ENCODE measurements at places on chromosomes 11 and 22.

DNA sequence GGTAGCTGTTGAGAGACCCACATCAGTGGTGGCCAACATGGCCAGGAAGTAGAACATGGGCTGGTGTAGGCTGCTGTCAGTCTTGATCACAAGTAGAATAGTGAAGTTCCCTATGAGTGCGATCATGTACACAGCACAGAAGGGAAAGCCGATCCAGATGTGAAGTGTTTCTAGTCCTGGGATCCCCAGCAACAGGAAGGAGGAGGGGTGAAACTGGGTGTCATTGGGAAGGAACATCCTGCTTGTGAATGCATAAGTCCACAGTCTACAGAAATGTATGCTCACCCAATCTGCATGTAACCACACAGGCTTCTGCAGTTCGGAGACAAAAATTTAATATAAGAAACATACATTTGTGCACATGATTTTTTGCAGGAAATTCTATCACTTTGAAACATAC lies at the start of gene OR52E2:
Gene OR52E2 (minus strand): TSS at position 237 of the 400 bp plus-strand sequence. CDS start 0 bp downstream, at position 237.
- DNase-seq, result no peak

DNA sequence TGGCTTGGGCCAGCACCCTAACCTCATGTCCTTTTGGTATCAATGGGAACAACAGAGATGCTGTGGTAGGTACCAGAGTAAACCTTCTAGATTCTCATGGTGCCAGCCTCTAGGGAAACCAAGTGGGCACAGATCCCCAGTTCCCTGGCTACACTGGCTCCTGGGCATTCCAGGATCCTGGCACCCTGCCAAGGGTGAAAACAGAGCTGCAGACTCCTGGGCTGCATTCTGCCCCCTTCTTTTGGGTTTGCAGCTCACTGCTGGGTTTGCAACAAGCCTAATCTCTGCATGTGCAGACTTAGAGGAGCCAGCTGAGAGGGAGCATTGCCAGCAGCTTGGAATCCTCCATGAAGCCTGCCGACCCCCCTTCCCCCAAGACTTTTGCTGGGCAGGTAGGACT lies 30.6 kb downstream of the PRDM11 start:
- DNase-seq, result no peak

DNA sequence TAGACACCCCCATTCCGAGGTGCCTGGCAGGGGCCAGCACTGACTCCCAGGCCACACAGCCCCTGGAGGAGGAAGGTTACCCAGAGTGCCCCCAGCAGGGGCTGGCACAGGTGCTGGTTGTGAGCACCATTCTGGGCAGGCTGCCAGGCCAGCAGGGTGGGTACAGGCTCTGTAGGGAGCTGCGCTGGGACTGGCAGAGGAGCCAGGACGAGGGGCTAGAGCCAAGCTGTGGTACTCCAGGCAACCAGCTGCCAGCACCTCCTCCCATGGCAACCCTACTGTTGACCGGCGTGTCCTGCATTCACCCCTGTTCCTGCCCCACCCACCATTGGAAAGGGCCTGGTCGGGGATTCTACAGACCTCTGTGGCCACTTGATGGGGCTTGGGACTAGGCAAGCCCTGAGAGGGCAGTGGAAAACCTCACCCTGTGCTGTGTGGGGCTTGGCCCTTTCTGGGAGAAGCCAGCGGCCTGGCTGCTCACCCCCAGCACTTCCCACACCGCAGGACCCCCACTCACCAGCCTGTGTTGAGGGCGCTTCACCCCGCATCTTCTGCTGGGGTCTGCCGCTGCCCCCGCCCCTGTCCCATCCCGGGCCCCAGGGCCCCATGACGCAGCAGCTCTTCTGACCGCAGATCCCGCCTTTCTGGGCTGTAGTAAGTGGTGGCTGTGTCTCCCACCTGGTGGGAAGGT lies 1.9 kb downstream of the CLDN5 start:
- no peak for DNase-seq

DNA sequence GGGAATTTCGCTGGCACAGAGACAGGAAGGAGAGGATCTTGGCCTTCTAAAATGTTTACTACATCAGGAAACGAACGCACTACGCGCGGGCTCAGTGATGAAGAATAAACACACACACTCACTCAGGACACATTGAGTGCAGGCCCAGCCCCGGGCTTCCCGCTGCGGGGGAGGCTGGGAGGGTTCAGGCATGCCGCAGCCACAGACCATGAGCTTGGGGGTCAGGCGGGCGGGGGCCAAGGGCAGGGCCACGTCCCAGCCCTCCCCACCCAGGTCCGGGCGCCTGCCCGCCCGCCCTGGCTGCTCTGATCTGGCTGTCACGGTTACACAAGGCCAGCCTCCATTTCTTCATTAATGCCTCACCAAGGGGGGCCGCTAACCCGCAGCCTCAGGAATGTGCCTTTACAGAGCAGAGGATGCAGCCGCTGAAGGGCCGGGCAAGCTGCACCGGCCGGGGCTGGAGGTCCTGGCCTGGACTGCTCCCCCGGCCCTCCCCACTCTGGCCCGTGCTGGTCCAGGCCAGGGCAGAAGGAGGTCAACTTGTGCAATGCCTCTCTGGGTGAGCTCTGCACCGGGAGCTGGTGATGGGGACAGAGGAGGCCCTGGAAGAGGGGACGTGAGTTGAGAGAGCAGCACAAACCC lies 41.7 kb downstream of the IGF2 start:
- DNase-seq, result peak; percentile 97

DNA sequence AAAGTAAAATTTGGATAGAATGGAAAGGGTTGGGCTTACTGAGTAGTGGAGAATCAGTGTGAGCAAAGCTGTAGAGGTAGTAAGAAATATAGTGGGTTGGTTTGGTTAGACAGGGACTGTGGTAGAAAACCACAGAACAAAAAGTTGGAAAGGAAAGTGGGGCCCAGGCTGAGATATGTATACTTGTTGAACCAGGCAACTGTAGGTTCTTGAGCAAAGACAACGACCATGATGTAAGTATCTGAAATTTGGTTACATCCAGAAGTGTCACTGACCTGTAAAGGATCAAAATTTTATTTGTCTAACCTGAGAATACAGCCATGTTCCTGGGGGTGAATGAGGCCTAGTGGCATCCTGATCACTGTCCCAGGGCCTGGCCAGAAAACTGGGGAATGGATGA lies 114.1 kb downstream of the STIM1 start:
- DNase-seq, result no peak

DNA sequence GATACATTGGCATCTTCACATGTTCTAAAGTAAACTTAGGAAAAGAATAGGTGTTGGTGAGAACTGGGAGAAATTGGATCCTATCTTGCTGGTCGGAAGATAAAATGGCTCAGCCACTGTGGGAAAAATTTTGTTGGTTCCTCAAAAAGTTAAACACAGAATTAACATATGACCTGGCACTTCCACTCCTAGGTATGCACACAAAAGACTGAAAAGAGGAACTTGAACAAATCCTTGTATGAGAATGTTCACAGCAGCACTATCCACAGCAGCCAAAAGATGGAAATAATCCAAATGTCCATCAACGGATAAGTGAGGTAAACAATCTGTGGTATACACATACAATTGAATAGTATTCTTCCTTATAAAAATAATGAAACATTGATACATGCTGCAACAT lies 4.8 kb upstream of the TPH1 start:
- DNase-seq, result no peak

GRCh38 chr11:128886406-128887124 lies 4.6 kb upstream of the KCNJ5 start:
- DNase-seq, result peak; percentile 21

- no peak for DNase-seq
Measured at GRCh38 chr22:49928185-49928495, 9.7 kb downstream of the CRELD2 start.

DNA sequence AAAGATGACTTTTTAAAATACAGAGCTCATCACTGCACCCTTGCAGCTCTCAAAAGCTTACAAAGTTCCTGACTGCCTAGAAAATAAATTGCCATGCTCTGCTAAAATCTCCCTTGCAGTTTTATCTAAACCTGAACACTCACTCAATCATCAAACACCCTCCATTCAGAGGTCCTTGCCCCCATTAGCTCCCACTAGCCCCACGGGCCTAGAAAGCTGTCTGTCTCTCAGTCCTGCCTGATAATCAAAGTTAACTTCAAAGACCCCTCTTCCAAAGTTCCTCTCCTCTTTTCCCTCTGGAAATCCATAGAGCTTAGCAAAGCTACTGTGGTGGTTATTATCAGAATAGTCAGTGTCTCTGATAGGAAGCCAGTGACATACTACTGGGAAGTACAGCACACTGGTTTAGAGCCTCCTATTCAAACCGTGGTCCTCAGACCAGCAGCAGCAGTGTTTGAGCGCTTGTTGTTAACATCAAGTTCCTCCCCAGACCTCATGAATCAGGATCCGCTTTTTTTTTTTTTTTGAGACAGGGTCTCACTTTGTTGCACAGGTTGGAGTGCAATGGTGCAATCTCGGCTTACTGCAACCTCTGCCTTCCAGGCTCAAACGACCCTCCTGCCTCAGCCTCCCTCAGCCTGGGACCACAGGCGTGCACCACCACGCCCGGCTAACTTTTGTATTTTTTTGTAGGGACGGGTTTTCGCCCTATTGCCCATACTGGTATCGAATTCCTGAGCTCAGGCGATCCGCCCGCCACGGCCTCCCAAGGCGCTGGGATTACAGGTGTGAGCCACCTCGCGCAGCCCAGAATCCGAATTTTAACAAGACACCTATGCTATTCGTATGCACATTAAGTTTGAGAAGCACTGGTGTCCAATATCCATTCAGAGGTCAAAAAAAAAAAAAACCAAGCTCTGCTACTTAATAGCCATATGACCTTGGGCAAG lies 1.2 kb downstream of the NDUFC2 start:
- DNase-seq, result peak; percentile 7

GRCh38 chr22:49923445-49923844 lies 5.0 kb downstream of the CRELD2 start:
- DNase-seq, result no peak

DNA sequence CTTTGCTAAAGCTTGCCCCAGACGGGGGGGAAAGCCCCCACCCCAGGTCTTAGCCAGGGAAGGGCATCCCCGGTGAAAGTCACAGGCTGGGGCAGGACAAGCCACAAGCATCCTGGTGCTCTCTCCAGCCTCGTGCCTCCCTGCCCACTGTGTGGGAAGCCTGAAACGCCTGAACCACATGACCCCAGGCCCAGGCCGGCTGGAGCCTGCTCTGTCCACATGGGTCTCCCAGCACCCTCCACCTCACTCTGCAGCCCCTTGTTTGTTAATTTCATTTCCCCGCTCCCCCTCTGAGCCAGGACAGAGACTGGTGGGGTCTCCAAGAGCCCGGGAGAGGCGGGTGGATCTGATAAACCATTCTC lies 58.3 kb upstream of the TCF20 start:
- no peak for DNase-seq

- no peak for DNase-seq
Measured at GRCh38 chr22:23187211-23187610, 6.9 kb downstream of the BCR start.

GRCh38 chr22:40727964-40728615 lies 48.8 kb downstream of the MCHR1 start:
- no peak for DNase-seq

DNA sequence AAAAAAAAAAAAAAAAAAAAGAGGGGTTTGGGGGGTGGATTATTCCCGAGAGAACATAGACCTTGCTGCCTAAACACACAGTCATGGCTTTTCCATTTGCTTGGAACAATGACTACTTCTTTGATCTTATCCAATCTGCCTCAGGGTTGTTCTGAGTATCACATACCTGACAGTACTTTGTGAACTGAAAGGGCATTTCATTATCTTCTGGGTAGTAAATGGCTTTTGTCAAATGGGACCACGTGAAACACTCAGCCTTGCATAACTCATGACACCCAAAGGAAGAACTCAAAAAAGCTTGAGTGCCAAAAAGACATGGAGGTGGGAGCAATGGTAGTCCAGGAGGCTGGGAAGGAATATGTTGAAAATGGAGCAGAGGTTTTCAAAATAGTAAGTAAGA lies 123.2 kb upstream of the BID start:
- DNase-seq, result no peak

- peak; percentile 87 for DNase-seq
Measured at GRCh38 chr11:108914981-108915380, 250.1 kb downstream of the DDX10 start.

GRCh38 chr11:126137136-126137535 lies 74.3 kb downstream of the RPUSD4 start:
- no peak for DNase-seq

DNA sequence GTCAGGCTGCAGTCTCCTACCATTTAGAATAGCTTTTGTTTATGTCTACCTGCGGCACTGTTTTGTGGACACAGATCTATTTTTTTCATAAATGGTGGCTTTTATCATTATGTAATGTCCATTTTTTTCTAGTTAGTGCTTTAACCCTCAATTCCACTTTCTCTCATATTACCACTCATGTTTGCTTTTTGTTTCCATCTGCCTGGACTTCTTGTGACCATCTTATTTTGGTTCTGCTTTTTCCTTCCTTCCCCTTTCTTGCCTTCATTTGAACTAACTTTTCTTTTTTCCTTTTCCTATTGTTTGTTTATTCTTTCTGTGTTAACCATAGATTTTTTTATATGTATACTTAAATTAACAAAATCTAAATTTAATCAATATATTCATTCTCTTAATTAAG lies 98.5 kb upstream of the SLC22A12 start:
- DNase-seq, result no peak

- no peak for DNase-seq
Measured at GRCh38 chr11:15645201-15645600, 530.5 kb downstream of the INSC start.

DNA sequence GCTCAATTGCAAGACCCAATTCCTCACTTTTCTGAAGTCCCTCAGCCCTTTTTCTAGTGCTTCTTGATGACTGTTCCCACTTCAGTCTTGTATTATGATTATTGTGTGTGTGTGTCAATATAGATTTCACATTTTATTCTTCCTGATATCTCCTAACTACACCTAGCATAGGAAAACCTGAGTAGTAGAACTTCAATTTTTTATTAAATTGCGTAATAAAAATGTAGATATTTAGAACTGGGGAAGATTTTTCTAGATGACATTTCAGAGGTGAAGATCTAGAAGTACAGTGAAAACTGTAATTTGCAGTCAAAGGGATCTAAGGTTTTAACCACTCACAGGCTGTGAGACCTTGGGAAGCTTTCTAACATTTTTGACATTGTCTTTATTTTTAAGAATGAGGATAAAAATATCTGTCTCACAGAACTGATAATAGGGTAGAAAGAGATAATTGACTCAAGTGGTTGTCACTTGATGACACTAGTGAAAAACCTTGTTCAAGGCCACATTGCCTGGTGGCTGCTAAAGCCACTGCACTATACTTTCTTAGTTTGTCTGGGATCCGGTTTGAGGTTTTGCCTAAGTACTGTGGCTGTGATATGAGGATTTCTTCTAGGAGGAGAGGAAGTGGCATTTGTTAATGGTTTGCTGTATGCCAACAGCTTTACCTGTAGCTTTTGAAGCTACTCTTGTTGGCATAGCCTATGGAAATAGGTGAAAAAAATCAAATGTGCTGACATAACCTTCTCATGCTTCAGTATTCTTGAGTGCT lies 32.2 kb upstream of the SESN3 start:
- DNase-seq, result no peak

DNA sequence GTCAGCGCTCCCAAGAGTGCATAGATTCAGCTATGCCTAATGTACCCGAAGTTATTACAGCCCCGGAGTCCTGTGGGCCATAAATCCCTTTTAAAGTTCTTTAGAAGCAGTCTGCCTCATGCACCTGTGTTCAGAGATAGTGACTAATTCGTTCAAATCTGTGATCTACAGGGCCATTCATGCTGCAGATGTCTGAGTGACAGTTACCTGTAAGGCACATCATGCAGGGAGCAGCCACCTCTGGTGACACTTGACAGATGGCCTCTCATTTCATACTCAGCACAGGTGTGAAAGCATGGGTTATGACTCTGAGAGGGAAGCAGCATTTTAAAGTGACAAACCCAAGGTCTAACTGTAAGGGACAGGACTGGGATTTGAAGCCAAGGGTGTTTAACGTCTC lies 2.4 kb upstream of the E2F8 start:
- DNase-seq, result no peak

- DNase-seq, result peak; percentile 94
Measured at GRCh38 chr22:20079745-20080444, at the start of gene DGCR8. Gene DGCR8, plus strand, starts transcription at chr22:20080241. Its CDS starts 5,723 bp downstream, at chr22:20085964.
